D721Med (cell line): ENCODE measurements at places on chromosomes 2 and 18.

GRCh38 chr2:114488841-114489530, 46.5 kb downstream of the DPP10 start:
- no peak for DNase-seq

DNA sequence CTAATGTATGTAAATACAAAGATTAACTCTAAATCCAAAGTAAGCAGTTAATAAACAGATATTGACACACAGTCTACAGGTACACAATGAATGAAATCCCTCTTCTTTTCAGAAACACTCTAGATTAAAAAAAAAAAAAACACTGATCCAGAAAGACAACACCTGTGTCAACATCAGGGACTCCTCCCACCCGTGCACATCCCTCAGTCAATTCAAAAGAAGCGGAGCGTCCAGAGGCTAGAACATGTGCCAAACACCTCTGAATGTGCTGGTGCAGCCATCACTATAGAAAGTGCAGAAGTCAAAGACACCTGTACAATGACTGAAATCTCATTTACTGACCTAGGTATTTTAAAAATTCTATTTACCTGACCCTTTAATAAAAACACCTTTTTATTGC, 622.6 kb upstream of the ID2 start:
- DNase-seq, result no peak

- DNase-seq, result no peak
These were observed 123.7 kb downstream of the HNMT start for GRCh38 chr2:138087751-138088593.

- no peak for DNase-seq
These were observed 1919.8 kb downstream of the SUCLG1 start for GRCh38 chr2:82539280-82539621.

GRCh38 chr2:235996419-235996818, 171.8 kb downstream of the GBX2 start:
- no peak for DNase-seq

- DNase-seq, result no peak
These were observed 115.3 kb downstream of the FHOD3 start for GRCh38 chr18:36412778-36413177.

GRCh38 chr2:150486539-150487484, 655 bp downstream of the RND3 start:
- peak; percentile 16 for DNase-seq

DNA sequence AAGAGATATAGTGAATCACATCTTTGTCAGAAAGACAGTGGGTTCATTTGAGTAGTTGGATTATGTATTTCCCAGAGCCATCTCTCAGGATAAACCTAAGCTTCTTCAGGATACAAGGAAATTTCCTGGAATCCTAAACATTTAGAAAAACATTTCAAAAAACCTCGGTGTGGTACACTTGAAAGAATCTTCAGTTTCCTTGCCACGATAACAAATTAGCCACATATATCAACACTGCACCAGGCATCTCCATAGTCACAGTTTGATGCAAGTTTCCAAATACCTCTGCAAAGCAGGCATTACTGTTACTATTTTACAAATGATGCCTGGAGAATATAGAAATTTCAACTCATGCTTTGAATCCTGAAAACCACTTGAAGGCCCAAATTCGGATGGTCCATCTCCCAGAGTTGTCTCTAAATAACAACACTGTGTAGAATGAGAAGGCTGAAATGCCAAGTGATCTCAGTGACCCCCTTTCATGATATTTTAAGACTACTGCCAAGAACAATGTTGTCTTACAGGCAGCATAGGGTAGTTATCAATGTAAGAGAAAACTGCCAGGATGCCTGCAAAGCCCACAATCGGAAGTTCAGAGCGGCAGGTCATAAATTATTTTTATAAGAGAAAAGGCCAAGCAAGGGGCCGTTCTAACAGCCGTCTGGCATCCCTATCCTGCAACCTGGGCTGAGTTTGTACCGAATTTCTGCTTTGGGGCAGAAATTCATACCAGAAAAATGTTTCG, 307.9 kb downstream of the TXNL1 start:
- DNase-seq, result no peak
